ENCODE measurements at places on chromosomes 1 and 21. TPM values are rescaled to one million over a fixed set of nuclear protein-coding genes. Genes with fewer than 3 reads are reported as not detected.

DNA sequence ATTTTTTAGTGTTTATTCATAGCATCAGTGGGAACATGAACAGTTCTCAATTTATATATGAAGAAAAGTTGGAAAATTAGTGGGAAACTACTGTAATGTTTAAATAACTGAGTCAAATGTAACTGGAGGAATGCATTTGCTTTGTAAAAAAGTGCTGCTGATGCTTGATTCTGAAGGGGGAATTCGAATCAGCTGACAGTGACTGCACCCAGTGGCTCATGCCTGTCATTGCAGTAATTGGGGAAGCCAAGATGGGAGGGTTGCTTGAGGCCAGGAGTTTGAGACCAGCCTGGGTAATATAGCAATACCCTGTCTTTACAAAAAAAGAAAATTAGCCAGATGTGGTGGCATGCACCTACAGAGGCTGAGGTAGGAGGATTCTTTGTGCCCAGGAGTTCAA is 398.4 kb downstream of the ZP4 start:
- DNase-seq, result no peak

Gene CYP4A22
- polyA plus RNA-seq, result 6.6 TPM

Gene MYOC
- polyA plus RNA-seq, result 0.08 TPM

DNA sequence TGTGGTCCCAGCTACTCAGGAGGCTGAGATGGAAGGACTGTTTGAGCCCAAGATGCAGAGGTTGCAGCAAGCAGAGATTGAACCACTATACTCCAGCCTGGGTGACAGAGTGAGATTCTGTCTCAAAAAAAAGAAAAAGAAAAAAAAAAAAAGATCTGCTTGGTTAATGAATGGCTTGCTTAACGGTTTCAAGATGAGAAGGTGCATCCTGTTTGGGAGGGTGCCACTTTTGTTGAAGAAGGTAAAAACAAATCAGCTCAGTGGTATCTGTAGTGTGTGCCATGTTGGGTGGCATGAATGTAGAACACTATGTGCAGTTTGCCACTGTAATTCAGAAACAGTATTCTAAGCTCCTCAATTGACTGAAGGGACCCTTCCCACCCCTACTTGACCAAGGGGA is 94.9 kb upstream of the ETV3 start:
- no peak for DNase-seq

DNA sequence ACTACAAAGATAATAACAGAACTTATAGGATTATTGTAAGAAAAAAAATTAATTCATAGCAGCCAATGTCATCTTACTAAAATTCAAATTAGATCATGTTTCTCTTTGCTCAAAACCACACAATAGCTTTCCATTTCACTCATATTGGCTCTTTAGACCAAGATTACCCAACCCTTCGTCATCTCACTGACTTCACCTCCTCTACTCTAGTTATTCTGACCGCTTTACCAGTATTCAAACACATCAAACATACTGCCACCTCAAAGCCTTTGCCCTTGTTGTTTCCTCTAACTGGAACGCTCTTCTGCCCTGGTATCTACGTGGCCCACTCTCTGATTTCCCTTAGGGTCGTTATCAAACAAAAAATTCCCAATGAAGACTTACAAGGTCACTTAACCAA is 1.7 kb downstream of the ANGPTL3 start:
- DNase-seq, result no peak

DNA sequence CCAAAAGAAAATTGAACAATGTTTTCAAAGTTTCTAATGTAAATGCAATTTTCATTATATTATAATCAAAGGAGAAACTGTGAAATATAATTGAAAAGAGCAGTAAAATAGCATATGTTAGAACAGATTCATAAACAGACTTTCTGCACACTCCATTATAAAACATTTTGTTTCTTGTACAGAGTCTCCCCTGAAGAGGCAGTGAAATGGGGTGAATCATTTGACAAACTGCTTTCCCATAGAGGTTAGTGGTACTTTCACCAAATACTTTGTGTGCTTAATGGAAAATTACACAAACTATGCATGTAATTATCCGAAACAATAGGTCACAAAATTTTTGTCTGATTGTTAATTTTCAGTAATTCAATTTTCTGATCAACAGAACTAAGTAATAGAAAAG is 1.9 kb downstream of the RGS18 start:
- DNase-seq, result no peak

DNA sequence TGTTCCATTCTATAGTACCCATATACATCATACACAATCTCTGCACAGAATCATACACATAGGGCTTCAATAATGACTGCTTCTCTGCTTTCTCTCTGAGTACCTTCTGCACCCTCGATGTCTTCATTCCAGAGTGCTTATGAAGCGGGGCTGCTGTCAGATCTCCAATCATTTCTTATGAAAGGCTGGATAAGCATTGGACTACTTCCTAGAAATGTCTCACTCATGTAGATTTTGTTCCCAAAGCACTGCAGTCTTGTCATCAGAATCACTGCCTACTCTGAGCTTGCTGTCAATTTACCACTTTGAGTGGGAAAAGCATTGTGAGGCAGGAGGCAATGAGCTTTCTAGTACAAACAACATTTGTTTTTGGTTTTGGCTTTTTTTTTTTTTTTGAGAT is 179.0 kb downstream of the SLC35F3 start:
- DNase-seq, result no peak

DNA sequence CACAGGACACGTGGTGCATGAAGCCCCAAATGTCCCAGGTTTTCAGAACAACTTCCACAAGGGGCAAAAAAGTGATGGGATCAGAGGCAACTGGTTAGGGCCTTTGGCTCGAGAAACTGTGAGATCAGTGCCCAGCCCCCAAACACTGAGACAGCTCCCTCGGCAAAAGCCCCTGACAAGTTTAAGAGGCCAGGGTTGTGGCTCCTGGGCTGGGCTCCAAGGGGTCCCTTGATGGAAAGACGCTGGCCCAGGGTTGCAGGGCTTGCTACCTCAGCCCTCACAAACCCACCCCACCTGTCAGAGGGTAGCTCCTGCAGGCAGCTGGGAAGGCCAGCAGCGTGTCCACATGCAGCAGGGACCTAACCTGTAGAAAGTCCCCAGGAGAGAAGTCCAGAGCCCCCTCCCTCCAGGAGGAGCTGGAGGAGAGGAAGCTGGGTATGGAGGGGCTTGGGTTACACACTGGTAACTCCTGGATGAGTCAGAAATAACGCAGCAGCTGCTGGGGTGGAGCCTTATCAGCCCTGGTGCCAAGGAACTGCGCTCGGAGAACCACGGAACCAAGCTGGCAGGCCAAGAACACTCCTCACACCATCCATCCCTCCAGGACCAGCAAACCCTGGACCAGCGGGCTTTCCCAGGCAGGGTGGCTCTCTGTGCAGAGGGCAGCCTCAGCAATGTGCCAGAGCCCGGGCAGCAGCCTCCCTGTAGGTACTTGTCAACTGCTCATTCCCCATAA is 37.5 kb downstream of the CTNNBIP1 start:
- DNase-seq, result no peak

- no peak for DNase-seq
These were observed 71.1 kb upstream of the MROH9 start for GRCh38 chr1:170864238-170864637.

Gene CR1
- 20.9 TPM for polyA plus RNA-seq

DNA sequence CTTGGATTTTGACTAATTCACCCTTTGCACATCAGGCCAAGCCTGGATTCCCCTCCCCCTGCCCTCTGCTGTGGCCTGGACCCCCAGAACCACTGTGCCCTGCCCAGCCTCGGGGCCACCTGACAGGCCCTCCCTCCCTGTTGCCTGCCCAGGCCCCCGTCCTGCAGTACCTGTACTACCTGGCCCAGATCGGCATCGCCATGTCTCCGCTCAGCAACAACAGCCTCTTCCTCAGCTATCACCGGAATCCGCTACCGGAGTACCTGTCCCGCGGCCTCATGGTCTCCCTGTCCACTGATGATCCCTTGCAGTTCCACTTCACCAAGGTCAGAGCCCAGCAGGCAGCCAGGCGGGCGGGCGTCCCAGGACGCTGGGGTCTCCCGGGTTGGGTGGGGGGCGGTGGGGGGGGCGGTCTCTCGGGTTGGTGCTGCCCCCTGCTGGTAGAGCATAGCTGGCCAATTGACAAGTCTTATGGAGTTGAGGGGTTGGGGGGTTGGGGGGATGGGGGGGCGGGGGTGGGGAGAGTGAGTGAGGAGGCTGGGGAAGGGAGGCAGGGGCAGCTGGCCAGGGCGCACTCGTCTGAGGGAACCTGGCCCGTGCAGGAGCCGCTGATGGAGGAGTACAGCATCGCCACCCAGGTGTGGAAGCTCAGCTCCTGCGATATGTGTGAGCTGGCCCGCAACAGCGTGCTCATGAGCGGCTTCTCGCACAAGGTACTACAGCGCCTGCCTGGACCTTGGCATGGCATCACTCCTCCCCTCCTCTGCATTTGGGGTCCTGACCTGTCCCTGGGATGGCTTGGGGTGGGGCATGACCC is 10.7 kb downstream of the AMPD2 start:
- no peak for DNase-seq

Gene RGS8
- polyA plus RNA-seq, result 0.03 TPM

DNA sequence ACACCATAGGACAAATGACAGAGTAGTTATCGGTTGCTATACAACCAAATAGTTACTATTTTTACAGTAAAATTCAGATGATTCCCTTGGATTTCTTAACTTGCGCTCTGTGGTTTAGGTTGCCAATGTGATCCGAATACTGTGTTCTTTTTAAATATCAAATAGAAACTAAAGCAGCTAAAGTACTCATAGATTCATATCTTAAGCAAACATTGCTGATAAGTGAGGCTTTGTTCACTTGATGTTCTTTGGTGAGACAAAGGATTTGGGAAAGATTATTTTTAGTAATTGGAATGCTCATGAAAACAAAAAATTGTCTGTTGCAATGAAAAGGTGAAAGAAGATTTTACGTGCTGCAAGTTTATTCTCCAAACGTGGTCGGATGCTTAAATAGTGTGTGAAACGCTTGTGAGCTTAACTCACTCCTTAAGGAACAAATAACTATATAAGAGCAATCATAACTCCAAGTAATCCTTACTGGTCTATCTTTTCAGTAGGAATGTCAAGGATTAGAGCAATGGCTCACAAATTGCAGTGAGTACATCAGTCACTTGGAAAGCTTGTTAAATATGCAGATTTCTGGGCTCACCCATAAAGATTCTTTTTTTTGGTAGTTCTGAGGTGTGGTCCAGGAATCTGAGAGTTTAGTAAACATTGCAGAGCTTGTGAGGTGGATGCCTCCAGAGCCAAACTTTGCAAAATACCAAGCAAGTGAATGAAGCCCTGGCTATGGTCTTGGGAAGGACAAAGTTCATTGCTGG is 31.8 kb upstream of the PDC start:
- DNase-seq, result no peak

DNA sequence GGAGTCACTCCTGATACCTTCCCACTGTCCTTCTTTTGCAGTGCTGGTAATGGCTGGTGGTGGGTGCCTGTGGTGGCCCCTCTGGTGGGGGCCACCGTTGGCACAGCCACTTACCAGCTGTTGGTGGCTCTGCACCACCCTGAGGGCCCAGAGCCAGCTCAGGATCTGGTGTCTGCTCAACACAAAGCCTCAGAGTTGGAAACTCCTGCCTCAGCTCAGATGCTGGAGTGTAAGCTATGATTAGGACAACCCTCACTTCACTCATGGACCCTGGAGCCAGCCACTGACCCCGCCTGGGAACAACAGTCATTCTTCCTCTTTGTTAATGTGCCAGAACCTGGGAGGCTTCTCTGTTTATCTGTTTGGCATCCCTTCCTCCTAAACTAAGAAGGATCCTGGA is 1.1 kb upstream of the ATP8B2 start:
- no peak for DNase-seq

GRCh38 chr1:157176591-157177121 is 38.5 kb upstream of the ETV3 start:
- DNase-seq, result no peak

- no peak for DNase-seq
These were observed 49.7 kb downstream of the NMNAT2 start for GRCh38 chr1:183368213-183369108.

- DNase-seq, result no peak
These were observed 14.0 kb upstream of the PODN start for GRCh38 chr1:53047737-53048736.

DNA sequence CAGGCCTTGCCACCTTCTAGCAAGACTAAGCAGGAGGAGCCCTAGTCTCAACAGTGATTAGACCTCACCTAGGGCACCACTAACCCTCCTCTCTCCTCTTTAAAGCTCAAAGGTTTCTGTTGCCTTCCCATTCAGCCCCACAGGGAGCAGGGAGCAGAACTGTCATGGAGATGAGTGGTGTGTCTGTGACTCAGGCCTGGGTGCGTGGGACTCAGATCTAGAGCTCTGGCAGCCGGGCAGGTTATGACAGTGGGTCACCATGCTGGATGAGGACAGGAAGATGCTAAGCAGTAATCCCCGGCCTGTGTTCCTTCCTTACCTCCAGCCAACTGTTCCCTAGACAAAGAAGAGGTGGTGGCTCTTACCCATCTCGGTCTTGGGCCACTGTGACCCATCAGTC is 60.1 kb upstream of the COA6 start:
- no peak for DNase-seq

DNA sequence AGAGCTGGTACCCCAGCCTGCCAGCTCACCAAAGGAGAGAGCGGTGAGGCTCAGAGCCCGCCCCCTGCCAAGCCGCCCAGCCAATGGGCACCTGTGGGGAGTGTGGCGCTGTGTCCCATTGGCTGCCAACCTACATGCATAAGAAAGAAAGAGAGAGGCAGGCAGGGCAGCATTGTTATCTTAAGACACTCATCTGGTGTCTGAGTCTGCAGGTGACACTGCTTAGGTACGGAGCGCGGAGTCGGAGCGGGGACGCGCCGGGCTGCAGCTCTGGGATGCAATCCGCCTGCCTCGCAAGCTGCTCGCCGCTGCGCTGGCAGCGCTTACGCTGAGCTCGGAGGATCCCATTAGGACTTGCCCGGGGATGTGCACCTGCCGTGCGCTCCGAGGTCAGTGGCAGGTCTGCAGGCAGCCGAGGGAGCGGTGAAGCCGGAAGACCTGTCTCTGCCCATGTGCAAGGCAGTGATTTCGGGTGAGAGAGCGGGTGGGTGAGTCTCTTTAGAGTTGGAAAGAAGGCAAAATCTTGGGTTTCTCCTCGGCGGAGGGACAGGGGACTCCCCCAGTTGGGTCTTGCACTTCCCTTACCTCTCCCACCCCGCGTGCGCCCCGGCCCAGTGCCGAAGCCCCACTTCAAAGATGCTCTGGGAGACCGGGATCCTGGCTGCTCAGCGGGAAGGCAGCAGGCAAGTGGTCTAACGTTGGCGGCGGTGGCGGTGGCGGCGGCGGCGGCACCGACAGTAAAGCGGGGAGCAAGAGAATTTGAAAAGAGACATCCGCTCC is at the start of gene BRINP2:
BRINP2 (plus strand) TSS at position 203 of the 780 bp plus-strand sequence. CDS start 58,919 bp downstream, outside the sequence.
- DNase-seq, result no peak

Gene YBX1
- polyA plus RNA-seq, result 611 TPM

GRCh38 chr1:108051631-108052377 is 86.8 kb upstream of the VAV3 start:
- DNase-seq, result no peak

All from right renal cortex interstitium (tissue), 3 donors.